ENCODE measurements at places on chromosomes 12 and 14.

- no peak for DNase-seq
These were observed 6.3 kb downstream of the METAP2 start for GRCh38 chr12:95480230-95480629.

- DNase-seq: no peak
These were observed 182.0 kb downstream of the ITPR2 start for GRCh38 chr12:26651036-26651435.

- no peak for DNase-seq
These were observed 6.3 kb downstream of the SIVA1 start for GRCh38 chr14:104758981-104759969.

GRCh38 chr14:76421662-76422061 lies 45.7 kb downstream of the ESRRB start:
- no peak for DNase-seq

DNA sequence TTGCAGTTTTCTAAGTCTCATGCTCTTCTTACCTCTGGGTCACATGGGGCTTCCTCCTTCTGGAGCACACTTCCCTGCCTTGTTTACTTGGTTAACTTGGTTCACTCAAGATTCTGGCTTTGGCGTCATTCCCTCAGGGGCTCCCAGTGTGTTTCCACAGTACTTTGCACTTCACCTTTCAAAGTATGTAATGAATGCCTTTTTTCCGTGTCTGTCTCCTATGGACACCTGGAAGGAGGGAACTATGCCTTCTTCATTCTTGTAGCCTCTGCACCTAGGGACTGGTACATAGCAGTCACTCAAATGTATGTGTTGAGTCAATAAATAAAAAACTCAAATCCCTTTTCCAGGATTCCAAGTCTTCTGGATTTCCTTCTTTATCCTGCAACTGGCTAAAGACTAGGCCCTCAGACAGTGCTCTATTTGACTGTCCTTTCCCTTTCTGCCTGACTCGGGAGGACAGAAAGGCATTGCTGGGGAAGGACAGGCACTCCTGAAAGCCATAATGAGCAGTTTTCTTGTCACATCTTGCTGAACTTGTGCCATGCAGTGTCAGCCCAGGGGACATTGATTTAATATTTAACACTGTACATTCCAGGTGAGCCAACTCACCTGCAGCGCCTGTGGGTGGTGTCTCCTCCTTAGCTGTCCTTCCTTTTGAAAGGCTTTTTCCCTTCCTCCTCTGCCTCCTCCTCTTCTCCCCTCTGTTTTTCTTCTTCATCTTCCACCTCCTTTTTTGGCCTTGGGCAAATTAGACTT lies 12.8 kb downstream of the MYRFL start:
- peak; percentile 37 for DNase-seq

DNA sequence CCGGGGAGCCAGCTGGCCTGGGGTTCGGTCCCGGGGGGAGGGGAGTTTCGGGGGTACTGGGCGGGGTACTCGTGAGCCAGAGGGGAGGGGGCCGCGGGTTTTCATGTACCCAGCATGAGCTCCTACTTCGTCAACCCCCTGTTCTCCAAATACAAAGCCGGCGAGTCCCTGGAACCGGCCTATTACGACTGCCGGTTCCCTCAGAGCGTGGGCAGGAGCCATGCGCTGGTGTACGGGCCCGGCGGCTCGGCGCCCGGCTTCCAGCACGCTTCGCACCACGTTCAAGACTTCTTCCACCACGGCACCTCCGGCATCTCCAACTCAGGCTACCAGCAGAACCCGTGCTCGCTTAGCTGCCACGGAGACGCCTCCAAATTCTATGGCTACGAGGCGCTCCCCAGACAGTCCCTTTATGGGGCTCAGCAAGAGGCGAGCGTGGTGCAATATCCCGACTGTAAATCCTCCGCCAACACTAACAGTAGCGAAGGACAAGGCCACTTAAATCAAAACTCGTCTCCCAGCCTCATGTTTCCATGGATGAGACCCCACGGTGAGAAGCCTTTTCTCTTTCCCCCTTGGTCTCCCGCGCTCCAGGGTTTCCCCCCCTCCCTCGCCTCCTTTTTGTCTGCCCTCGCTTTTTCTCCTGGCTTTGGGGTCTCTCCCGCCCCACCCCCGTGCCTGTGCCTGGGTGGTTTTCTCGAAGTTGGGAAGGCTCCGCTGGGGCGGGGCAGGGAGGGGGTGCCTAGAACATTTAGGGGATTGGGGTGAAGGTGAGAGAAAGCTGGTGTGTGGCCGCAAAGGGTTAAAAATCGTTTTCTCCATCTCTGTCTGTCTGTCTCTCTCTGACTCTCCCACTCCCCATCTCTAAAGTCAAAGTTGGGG lies 627 bp downstream of the HOXC8 start:
- DNase-seq: no peak

Measured in renal cortical epithelial cell (primary cell).